ENCODE measurements at places on chromosomes 11 and 22. TPM values are rescaled to one million over a fixed set of nuclear protein-coding genes. Genes with fewer than 3 reads are reported as not detected.

- DNase-seq = no peak
These were observed 74.1 kb upstream of the CEP126 start for GRCh38 chr11:101840704-101841103.

DNA sequence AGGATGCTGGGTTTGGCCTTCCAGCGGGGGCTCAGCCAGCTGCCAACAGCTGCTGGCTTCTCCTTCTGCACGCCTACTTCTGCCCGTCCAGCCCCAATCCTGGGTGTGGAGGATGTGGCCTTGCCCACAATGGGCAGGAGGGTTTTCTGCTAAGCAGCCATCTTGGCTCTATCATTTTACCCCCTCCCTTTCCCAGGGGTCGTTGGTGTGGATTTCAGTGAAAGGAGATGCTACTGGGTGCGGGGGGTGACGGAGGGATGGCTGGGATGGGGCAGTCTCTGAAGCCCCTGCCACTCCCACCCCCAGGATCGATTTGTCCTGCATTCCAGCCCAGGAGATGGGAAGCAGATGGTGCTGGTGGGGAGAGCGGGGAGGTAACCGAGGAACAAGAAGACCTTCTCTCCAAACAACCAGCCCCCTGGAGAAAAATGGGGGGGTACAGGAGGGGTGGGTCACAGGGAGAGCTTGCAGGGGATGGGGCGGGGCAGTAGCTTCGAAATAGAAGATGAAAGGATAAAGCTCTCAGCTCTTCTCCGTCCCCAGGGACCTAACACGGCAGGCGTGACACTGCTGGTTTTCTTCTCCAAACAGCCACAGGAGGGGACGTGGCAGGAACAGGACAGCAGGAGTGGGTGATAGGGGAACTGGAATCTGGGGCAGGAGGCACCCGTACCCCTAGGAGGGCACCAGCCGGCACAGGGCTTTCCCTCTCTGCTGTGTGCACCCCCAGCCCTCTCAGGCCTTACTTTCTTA is 68.9 kb downstream of the NECTIN1 start:
- no peak for DNase-seq

DNA sequence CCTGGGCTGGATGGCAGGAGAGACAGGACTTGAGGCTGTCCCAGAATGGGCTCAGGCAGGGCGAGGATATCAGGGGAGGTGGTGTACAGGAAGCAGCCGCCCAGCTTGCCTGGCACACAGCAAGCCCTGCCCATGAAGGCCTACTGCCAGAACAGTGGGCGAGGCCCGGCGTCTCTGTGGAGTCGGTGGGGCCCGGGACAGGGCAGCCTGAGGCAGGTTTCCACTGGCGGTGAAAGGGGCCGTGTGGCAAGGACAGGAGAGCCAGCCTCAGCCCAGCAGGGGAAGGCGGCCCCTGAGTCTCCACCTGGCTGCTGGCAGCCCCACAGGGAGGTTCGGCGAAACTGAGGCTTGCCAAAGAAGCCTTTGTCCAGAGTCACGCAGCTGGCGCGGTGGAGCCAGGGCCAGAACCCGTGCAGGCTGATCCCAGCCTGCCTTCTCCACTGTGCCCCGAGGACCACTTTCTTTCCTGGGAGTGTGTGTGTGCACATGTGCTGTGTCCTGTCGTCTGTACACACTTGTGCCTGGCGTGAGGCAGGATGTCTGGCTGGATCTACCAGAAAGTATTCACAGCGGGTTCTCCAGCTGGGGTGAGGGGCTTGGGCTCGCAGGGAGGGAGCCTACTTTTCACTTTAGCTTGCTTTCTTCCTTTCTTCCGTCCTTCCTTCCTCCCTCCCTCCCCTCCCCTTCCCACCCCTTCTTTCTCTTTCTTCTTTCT is 1.2 kb downstream of the TSPO start:
- peak; percentile 92 for DNase-seq

DNA sequence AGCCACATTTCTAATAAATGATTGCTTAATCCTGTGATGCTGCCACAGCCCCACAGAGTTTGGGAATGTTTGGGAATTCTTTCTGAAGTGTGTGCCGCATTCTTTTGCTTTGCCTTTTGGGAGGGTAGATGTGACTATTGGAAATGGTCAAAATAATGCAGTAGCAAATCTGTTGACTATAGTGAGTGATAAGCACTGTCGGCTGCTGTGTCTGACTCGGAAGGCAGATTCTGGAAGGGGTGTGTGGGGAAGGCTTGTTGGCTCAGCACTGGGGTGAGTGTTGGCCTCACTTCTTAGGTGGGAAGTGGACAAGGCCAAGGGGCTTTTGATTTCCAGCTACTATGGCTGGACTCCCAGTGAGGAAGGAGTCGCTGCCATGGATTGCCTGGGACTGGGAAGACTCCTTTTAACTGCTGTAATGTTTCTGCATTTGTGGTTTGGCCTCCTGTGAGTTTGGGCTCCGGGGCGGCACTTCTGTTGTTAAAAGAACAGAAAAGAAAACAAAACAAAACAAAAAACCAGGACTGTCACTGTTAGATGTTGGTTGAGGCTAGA is 20.1 kb downstream of the ZBTB16 start:
- peak; percentile 79 for DNase-seq

CALCA gene
- total RNA-seq = not detected
